ENCODE measurements at places on chromosomes 3 and 15.
A peak's percentile ranks its signal among the peaks of the same experiment; 100 is the strongest.

DNA sequence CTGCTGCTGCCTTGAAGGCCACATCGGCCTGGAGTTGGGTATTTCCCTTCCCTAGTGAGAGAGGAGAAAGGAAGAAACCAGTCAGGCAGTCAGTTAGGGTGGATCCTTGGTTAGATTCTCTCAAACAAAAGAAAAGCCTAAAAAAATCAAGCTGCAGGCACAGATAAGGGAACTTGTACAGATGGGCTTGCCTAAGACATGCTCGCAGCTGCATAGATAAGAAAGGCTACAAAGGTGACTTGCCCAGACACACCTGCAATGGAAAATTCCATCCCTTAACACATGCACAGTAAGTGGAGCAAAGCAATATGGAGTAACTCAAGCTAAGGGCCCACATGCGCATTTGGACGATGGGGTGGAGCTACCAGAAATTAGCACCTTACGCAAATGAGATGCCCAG lies 199.7 kb upstream of the ARPP21 start:
- DNase-seq = no peak

- no peak for DNase-seq
Observed at GRCh38 chr3:131427226-131427625, 45.7 kb downstream of the NUDT16 start.

GRCh38 chr3:7877312-7877711 lies 624.3 kb upstream of the LMCD1 start:
- no peak for DNase-seq

- DNase-seq = no peak
Observed at GRCh38 chr3:21954709-21955108, 203.7 kb upstream of the ZNF385D start.

DNA sequence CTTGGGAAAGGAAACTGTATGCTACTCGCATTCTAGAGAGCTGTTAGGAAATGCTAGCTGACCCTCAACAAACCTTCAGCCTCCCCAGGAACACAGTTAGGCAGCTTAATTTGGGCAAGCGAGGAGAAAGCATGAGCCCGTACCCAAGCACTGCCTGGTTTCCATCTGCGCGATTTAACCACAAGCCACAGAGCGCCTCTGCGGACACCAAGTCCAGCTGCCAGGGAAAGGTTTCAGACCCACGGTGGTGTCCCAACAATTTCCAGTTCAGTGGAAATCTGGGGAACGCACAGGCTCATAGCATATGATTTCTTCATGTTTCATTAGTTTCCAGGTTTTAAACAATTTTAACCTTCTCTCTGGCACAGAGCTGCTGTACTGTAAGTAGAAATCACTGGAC lies 617.6 kb downstream of the FHIT start:
- DNase-seq = no peak

GRCh38 chr3:135576751-135577150 lies 388.8 kb upstream of the PPP2R3A start:
- no peak for DNase-seq

DNA sequence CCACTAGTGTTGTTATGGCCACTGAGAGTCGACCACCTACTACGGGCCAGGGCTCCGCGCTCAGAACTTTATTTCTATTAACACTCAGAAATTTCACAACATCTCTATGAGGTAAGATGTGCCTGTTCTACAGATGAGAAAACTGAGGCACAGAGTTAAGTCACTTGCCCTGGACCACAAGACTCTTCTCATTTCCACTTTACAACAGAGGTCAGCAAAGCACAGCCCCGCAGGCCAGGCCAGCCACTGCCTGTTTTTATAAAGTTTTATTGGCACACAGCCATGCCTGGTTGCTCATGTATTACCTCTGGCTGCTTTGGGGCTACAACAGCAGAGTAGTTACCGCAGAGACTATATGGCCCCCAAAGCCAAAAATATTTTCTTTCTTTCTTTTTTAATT lies 503.6 kb downstream of the SHQ1 start:
- DNase-seq = no peak

- no peak for DNase-seq
Observed at GRCh38 chr3:34842706-34843480, 796.4 kb upstream of the ARPP21 start.

DNA sequence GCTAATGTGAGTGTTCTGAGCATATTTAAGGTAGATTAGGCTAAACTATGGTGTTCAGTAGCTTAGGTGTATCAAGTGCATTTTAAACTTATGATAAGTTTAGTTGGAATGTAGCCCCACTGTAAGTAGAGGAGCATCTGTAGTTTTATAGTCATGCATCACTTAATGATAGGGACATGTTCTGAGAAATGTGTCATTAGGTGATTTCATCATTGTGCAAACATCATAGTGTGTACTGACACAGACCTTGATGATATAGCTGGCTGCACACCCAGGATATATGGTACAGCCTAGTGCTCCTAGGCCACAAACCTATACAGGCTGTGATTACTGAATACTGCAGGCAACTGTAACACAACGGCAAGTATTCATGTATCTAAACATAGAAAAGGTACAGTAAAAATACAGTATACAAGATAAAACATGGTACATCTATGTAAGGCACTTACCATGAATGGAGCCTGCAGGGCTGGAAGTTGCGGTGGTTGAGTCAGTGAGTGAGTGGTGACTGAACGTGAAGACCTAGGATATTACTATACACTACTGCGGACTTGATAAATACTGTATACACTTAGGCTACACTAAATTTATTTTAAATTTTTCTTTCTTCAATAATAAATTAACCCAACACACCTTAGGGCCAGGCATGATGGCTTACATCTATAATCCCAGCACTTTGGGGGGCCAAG lies 17.9 kb downstream of the DNAH1 start:
- DNase-seq = no peak

GRCh38 chr3:190092250-190092649 lies 28.4 kb downstream of the P3H2 start:
- no peak for DNase-seq

DNA sequence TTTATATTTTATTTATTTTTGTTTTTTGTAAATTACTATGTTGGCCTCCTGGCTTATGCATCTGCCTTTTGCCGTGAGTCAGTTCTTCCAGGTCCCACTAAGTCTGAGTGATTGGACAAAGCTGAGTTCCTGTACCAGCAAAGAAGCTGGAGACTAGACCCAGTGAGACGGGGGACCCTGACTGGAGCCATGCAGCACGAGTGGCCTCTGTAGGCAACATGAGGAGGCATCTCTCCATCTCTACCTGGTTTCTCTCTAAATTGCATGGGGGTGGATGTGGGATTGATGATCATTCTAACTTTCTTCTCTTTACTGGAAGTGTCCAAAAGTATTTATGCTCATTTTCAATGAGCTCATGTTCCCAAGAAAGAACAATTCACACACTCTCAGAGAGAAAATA lies 155.3 kb upstream of the MRPL3 start:
- DNase-seq = no peak

- no peak for DNase-seq
Observed at GRCh38 chr3:53566461-53567145, 72.2 kb downstream of the CACNA1D start.

GRCh38 chr15:59283717-59284391 lies 77.2 kb downstream of the LDHAL6B start:
- DNase-seq = no peak

DNA sequence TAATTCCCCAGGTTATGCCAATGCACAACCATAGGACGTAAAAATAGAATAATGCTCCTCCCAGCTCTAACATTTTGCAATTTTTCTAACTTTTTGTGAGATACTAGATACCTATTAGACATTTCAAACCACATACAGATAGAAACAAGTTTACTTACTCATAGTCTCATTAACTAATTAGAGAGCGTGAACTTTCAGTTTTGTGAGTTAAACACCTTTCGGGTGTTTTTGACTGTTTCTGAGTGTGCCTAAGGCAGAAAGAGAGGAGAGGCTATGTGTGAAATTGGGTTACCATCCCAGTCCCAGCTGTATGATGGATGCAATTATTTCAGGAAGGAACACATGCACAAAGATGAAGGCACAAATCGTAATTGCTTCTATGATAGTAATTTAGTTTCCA lies 300.4 kb upstream of the POU1F1 start:
- DNase-seq = no peak

GRCh38 chr15:99279827-99280226 lies 28.5 kb downstream of the LRRC28 start:
- DNase-seq = no peak

GRCh38 chr3:123305192-123305591 lies 103.4 kb downstream of the SEC22A start:
- no peak for DNase-seq

- no peak for DNase-seq
Observed at GRCh38 chr15:77857419-77857818, 220.1 kb downstream of the TBC1D2B start.

DNA sequence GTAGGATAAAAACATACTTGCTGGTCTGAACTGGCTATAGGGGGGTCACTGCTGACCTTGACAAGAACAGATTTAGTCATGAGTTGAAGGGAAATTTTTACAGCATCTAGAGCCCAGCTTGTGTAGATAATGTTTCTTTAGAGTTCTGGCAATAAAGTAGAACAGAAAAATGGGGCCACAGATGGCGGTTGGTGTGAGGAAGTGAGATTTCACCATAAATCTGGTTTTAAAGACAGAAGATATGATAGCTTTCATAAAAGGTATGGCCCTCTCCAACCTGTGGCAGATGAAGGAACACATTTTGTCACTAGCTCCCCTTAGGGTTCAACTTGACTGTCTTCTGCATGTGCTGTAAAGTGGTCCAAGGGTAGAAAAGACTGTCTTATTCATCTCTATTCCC lies 24.3 kb upstream of the IMPDH2 start:
- no peak for DNase-seq

DNA sequence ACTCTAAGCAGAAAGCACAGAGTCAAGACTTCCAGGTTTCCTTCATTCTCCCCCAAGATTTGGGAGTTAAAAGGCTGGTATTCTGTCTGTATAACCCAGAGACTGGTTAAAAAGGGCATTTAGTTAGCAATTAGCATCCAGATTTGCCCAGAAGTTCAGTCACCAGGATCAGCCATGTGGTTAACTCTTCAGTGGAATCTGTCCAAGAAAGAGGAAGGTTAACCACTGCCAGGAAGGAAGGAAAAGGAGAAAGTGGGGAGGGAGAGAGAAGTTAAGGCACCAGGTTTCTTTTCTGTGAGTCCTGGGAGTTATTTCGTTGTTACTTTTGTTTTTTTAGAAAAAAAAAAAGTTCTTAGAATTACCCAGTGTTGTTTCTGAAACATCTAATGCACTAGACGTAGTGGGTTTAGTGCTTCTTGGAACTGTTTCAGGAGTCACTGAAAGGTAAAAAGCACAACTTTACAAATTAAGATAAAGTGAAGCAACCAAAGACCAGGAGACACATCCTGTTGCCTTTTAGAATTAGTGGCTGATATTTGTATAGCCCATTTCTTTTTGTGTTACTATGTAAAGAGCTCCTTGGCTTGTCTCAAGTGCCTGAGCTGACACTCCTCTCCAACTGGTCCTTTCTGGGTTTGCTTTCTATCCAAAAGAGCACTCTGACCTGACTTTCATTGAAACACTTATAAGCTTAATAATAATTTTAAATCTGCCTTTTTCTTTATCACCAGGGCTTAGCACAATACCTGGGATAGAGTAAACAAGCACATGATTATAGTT lies 128.6 kb downstream of the ABI3BP start:
- DNase-seq = no peak

GRCh38 chr15:65944404-65944803 lies 75.1 kb downstream of the RAB11A start:
- DNase-seq = no peak

- DNase-seq = no peak
Observed at GRCh38 chr15:97963779-97964178, 3.3 kb downstream of the ARRDC4 start.

- peak; percentile 19 for DNase-seq
Observed at GRCh38 chr15:31302778-31303725, 23.6 kb upstream of the KLF13 start.

DNA sequence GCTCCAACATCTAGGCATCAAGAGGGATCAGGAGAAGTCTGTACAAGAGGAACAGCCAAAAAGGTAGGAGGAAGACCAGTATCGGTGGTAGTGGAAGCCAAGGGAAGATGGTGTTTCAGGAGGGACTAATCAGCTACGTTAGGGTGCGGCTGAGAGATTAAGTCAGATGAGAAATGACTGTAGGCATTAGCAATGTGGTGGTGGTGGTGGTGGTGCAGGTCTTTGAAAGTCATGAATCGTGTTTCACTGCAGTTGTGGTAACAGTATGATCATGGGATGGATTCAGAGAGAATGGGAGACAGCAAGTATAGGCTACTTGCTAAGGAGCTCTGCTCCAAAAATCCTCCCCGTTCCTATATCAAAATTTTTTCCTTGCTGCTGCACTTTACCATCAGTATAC lies 35.5 kb downstream of the ASTE1 start:
- no peak for DNase-seq

DNA sequence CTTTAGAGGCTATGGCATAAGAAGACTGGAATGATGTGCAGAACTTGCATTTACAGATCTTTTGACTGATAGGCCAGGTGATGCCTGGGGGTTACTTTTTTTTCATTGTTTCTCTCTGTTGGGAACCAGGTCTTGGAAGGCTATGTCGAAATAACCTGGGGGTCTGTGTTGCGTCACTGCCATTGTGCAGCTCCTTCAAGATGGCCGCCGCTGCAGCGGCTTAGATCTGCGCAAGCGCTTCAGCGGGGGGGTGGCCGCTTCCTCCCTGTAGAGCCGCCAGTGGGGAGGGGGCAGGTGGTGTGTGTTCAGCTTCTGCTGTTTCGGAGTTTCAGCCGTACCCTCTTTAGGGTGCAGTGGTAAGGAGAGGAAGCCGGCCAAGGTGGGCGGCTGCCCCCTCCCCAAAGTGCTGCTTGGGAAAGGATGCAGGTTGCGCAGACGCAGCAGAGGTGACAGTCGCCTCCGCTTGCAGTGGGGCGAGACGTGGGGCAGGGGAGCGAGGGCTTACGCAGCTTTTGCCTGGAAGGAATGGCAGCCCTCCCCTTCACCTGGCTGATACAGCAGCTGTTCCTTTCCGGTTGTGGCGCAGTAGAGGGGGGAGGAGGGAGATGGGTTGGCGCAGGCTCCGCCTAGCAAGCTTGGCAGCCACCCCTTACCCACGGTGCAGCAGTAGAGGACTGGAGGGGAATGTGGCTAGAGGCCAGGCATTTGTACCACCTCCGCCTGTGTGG lies 1.5 kb downstream of the SNRPN start:
- DNase-seq = peak; percentile 79

DNA sequence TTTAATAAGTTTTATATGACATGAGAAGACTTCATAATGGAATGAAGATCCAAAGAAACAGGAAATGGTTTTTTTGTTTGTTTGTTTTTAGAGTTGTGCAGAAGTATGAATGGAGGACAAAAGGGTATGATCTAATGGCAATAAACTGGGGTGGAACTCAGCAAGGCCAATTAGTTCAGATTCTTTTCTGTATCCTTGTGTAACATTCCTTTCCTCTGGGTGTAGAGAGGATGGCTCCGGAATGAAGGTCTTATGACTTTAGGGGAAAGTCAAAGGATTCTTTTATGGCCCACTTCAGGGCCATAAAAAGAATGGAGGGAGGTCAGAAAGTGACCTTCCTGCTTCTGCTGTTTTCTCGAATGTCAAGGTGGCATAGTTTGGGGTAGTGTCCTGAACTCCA lies 152.6 kb downstream of the DPH6 start:
- DNase-seq = no peak

DNA sequence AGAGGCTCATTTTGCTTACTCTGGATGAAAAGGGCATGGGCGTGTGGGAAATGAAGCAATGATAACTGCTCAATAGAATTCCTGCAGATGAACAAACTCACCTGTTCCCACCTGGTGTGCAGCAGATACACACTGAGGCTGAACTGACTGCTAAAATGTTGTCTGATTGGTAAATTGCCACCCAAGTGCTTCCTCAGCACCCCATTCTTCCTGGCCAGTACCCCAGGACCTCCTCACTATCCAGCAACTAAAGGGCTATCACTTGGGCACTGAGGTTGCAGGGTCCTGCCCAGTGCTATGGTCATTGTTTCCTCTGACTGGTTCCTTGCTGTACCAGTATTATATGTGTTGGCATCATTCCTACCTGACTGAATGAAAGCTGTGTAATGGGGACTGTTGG lies 38.0 kb upstream of the DGKG start:
- DNase-seq = no peak
